T follicular helper cell (primary cell): ENCODE measurements at places on chromosomes 3 and 15.

DNA sequence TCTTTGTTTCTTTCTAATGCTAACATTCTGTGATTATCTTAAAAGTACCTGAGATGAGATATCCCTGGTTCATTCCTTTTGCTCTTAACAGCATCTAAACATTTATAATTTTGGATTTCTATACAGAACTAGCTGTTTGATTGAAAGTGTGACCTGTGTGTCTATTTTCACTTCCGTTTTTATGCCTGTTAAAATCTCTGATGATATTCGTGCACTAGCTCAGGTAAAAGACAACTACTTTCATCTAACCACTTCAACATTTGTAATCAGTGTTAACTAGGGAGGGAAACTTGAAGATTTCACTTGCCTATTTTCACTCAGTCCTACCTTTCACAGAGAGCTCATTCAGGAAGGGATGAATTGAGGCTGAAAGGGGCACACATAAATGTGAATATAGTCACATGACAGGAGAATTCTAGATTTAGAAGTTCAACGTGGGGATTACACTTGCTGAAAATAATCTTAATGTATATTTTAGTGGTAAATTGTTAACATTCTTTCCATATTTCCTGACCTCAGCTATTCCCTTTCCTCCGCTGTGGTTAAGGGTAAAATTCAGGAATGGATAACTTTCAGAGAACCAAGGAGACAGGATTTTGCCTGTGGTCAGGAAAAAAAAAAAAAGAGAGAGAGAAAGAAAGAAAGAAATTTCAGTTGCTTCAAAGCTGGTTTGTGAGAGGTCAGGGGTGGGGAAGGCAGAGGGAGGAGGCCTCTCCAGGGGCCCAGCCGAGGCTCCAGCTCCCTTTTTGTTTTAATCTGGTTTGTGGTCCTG, 159.8 kb upstream of the TSC22D2 start:
- DNase-seq, result no peak

DNA sequence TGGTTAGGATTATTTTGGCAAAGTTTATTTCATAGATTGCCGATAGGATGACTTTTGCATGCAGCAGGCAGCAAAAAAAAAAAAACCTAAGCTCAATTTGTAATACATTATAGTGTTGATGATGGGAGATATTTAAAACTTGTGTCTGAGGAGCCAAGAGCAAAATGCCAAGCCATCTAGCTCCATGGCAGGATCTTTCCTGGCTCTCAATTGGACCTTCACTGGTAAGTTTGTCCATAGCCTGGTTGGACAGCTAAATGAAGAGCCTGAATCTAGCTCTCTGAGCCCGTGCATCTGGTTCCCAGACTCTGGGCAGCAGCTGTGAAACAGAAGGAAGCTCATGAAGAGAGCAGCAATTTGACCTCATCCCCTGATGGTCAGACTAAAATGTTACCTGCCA, 17.5 kb downstream of the STAC start:
- DNase-seq, result no peak

- DNase-seq, result no peak
These were observed 57.8 kb upstream of the TGFBR2 start for GRCh38 chr3:30548600-30548999.

DNA sequence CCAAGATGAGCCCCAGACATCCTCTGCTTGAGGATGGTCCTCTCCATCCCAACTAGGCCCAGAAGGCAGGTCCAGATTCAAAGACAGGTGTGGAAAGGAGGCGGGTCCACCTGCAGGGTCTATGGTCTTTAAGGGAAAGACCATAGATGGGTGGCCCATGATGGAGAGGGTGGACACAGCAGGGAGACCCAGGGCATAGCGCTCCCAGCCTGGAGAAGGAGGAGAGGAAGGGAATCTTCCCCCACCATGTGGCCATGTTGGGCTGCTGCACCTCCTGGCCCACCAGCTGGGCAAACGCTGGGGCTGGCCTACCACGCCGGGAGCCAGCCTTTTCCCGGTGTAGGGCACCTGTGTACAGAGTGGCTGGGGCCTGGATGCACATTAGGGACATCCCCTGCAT, 265.2 kb upstream of the TLE3 start:
- DNase-seq, result no peak

DNA sequence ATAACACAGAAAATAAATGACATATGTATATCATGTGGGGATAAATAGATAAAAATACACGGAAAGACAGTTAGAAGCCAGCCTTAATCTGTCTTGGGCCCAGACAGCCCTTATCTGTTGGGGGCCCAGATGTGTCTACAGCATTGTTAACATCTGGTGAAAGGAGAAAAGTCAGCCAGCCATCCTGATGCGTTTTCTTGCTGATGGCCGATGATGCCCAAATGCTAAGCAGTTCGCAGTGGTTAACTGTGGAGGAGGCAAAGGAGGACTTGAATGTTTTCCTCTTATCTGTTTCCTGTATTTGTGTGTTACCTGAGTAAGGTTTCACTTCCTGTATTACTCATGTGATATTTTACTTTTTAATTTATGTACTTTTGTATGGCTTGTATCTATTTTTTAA, 46.2 kb downstream of the NOX5 start:
- no peak for DNase-seq

- no peak for DNase-seq
These were observed 62.0 kb downstream of the MYO5A start for GRCh38 chr15:52466716-52467115.

DNA sequence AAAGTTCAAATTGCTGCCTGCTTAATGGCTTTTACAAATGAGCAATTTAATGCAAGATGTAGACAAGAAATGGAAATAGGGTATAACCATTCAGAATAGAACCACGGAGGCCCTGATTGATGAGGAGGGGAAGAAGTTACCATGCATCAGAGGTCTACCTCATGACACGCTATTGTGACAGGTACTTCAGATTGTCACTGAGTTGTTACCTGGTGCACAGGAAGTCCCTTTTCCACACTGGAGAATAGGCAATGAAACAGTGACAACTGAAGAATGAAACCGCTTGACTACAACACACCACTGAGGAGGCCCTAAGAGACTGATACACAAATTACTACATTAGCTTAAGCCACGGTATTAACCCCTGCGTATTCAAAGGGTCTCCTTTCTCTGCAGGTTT, 251.2 kb downstream of the RYR3 start:
- no peak for DNase-seq

GRCh38 chr15:92676561-92676960, 21.0 kb upstream of the FAM174B start:
- DNase-seq, result no peak

DNA sequence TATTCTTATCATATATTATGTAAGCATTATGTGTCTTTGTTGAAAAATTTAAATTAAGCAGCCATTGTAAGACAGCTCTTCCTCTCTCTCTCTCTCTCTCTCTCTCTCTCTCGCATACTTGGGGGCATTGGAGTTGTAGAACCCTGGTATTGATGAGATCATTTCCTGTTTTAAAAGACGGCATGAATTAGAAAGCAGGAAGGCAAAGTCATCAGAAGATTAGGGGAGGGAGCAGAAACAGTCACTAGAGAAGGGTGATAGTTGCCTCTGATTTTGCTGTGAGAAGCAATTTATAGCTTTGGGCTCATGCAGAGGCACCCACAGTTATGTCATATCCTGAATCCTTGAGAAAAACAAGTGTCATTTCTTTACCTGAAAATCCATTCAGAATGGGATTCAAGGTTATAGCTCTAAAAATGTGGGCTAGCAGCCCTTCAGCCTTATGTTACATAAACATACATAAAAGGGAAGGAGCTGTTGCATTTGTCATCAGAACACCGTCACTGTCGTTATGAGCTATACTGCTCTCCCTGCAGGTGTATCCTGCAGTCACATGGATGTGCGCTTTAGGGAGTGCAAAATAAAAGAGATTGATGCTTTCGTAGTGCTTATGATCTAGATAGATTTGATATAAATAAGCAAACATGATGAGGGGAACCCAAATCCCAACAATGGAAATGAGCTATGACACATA, 213.8 kb downstream of the NR1D2 start:
- DNase-seq, result no peak

DNA sequence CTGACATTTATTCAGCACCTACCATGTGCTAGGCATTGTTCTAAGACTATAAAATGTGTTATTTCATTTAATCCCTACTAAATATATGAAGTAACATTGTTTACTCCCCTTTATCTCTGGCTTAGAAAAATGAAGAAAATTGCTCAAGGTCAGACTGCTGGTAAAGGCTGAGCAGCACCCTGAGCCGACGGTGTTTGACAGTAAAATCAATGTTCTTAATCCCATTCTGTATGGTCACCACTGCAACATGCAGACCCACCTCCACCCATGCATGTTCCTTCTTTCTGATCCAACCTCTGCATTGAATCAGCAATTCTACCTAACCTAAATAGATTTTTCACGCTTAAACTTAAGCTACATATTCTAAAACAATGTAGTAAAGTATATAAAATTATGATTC, 216.5 kb downstream of the ZBBX start:
- DNase-seq, result no peak

- no peak for DNase-seq
These were observed 606.9 kb upstream of the KCNMB2 start for GRCh38 chr3:177929310-177929709.

GRCh38 chr3:54563501-54564200, 364.2 kb downstream of the LRTM1 start:
- DNase-seq, result no peak
